Osteoblast (primary cell): ENCODE measurements at places on chromosomes 1 and 21.

GRCh38 chr1:243727503-243728203, 122.4 kb downstream of the AKT3 start:
- no peak overlapping the region for H3K4me3 ChIP-seq
- H3K27ac ChIP-seq, result no peak overlapping the region

- H3K36me3 ChIP-seq, result peaks cover 27% of the 10 kb centered on the region
- H3K4me3 ChIP-seq, result no peak overlapping the region
- no peaks in the 10 kb centered on the region for H3K4me1 ChIP-seq
Observed at GRCh38 chr1:213245260-213245910, 194.3 kb downstream of the RPS6KC1 start.

- H3K27ac ChIP-seq, result no peak overlapping the region
- H3K4me3 ChIP-seq, result no peak overlapping the region
- H3K27me3 ChIP-seq, result no peaks in the 10 kb centered on the region
- no peak for DNase-seq
Observed at GRCh38 chr1:112923959-112924349, 32.0 kb downstream of the SLC16A1 start.

- H3K27ac ChIP-seq, result no peak overlapping the region
- no peak overlapping the region for H3K4me3 ChIP-seq
- DNase-seq, result no peak
- no peaks in the 10 kb centered on the region for H3K27me3 ChIP-seq
Observed at GRCh38 chr1:225750420-225750819, 27.2 kb upstream of the SRP9 start.

DNA sequence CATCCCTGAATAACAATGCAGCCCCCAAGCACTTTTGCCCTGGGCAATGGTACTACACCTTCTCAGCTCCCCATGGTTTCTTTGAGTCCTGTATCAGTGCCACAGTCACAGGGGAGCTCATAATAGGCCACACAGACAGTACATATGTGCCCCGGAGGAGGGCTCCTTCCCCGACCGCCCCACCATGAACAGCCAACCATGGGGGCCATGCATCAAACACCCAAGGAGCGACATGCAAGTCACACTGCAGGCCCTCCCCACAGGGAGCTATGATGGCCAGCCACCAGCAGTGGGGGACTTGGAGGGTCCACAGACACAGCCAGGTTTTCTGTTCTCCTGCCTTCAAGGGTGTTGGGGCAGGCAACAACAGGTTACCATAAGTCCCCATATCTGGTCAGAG, 13.1 kb upstream of the CLCA2 start:
- H3K27ac ChIP-seq, result no peak overlapping the region
- no peaks in the 10 kb centered on the region for H3K27me3 ChIP-seq
- no peak overlapping the region for H3K4me3 ChIP-seq
- no peaks in the 10 kb centered on the region for H3K36me3 ChIP-seq

GRCh38 chr1:78047631-78048030, 1.9 kb downstream of the GIPC2 start:
- H3K4me3 ChIP-seq, result no peak overlapping the region
- DNase-seq, result no peak
- peaks cover 5% of the 10 kb centered on the region for H3K4me1 ChIP-seq
